ENCODE measurements at places on chromosomes 12 and 14. TPM values are rescaled to one million over a fixed set of nuclear protein-coding genes. Genes with fewer than 3 reads are reported as not detected.
A peak's percentile ranks its signal among the peaks of the same experiment; 100 is the strongest.

GRCh38 chr12:53575502-53576249 is 50.5 kb downstream of the ATF7 start:
- peak; percentile 26 for DNase-seq
- peak overlapping the region; percentile 7 for H3K27ac ChIP-seq
- H3K4me1 ChIP-seq = 0 out of 2 replicates have a peak, but pooled peaks cover 2% of the 10 kb centered on the region
- H3K4me3 ChIP-seq = no peak overlapping the region
- no peaks in the 10 kb centered on the region for H3K27me3 ChIP-seq

DNA sequence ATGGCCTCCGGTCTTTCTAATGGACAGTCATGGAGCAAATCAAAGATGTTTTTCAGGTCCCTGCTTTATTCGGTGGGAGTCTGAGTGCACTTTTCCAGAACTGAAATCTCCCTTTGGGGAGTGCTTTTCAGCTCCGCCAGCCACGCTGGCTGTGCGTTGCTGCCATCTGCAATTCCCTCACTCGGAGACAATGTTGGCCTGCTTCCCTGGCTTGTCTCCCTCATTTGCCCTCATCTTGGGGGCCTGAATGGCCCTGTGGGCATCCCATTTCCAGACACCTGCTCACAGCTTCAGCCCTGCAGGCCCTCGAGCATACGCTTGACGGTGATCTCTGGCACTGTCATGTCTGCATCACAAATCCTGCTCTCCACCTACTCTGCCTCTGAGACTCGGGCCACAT is 103.8 kb downstream of the CCDC92 start:
- H3K27ac ChIP-seq = no peak overlapping the region
- H3K27me3 ChIP-seq = peaks cover 56% of the 10 kb centered on the region
- H3K4me1 ChIP-seq = no peaks in the 10 kb centered on the region
- no peak overlapping the region for H3K4me3 ChIP-seq

DNA sequence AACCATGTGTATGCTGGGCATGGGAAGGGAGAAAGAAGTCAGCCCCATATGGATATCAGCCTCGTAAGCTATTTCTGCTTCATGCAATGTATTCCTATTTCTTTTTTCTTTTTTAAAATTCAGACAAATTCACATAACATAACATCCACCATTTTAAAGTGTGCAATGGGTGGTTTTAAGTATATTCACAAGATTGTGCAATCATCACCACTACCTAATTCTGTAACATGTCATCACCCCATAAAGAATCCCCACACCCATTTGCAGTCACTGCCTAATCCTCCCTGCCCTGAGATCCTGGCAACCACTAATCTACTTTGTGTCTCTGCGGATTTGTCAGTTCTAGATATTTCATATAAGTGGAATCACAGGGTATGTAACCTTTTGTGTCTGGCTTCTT is 9.5 kb downstream of the POMT2 start:
- no peak overlapping the region for H3K27ac ChIP-seq
- H3K27me3 ChIP-seq = no peaks in the 10 kb centered on the region
- no peaks in the 10 kb centered on the region for H3K4me1 ChIP-seq
- H3K4me3 ChIP-seq = no peak overlapping the region
- no peak for DNase-seq

- H3K4me3 ChIP-seq = no peak overlapping the region
- no peak overlapping the region for H3K27ac ChIP-seq
These were observed 38.3 kb downstream of the PRMT8 start for GRCh38 chr12:3529281-3529680.

The PAPLN gene
- total RNA-seq = 2.9 TPM
